ENCODE measurements at places on chromosomes 3 and 15.

- DNase-seq: no peak
These were observed 72.8 kb downstream of the HES1 start for GRCh38 chr3:194208709-194209108.

GRCh38 chr3:110126065-110126464, 788.7 kb upstream of the DPPA4 start:
- no peak for DNase-seq

GRCh38 chr15:71332431-71333004, 217.2 kb downstream of the THSD4 start:
- DNase-seq: no peak

GRCh38 chr3:186097663-186098451, 11.0 kb downstream of the ETV5 start:
- no peak for DNase-seq

DNA sequence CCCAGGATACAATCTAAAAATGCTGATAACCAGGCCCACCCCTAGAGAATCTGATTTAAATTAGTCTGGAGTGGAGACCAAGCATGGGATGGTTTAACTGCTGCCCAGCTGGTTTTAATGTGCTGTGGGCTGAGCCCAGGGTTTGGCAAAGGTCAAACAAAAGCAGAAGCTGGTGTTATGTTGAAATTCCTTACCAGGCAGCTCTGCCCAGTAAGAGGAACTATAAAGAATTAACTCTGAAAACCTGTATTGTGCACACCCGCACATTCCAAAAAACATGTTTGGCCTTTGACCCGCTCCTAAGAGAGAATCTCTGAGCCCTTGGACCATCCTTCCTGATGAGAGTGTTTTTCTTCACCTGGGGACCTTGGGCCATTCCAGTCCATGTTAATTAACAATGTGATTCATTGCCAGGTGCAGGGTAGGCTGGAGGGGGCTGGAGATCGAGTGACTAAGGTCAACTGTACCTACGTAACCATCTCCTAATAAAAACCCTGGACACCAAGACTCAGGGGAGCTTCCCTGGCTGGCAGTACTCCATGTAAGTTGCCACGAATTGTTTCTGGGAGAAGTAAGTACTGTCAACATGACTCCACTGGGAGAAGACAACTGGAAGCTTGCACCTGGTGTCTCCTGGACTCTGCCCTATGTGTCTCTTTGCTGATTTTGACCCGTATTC, 10.9 kb downstream of the CCDC13 start:
- DNase-seq: no peak

DNA sequence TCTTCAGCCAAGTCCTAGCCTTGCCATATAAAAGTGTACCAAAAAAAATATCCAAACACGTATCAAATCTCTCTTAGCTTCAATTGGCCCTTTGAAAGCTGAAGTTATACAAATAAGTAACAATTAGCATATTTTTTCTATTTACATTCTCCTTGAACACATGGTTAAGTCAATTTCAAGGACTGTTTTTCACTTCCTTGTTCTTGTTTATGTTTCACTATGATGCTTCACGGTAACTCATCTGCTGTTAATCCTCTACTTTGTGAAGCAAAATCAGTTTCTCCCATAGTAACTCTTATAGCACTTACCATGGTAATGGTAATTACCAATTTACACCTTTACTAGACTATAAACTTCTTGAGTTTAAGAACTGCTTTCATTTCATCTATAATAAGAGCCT, 10.6 kb upstream of the SPRED1 start:
- DNase-seq: no peak

DNA sequence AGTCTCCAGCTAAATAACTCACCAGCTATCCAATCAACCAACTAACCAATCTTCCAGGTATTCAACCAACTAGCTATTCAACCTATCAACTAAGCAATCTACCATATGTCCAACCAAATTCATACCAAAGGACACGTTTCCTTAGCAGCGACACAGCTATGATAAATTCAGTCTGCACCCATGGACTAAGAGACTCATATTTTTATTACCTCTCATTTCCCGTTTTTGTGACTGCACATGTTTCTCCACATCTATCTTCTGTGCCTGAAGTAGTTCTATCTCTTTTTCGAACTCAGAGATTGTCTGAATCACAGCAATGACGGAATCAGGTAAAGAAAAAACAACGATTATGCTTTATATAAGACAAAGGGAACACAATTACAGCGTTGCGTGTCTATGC, 34.0 kb upstream of the GNB5 start:
- DNase-seq: no peak

GRCh38 chr15:101018450-101018849, 99.3 kb downstream of the LRRK1 start:
- no peak for DNase-seq

DNA sequence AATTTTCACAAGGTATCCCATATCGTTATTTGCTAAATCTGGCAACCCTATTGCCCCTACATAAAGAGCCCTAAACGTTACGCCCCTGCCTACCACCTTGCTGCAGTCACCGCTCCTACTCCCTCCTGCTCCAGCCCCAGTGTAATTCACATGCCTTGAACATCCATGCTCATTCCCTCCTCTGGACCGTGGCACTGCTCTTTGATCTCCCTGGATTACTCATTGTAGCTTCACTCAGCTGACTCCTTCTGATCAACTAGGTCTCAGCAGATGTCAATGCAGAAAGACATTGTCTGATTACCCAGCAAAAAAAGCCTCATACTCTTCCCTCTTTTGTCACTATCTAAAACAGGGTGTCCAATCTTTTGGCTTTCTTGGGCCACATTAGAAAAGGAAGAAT, 40.7 kb upstream of the KBTBD8 start:
- DNase-seq: no peak

DNA sequence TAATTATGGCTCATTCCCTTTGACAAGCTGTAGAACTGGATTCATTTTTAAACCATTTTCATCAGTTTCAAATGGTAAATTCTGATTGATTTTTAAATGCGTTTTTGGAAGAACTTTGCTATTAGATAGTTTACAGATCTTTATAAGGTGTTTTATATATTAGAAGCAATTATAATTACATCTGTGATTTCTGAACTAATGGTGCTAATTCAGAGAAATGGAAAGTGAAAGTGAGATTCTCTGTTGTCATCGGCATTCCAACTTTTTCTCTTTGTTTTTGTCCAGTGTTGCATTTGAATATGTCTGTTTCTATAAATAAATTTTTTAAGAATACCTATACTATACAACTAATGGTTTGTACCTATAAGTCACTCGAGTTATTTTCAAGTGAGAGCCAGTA, 62.7 kb downstream of the PXYLP1 start:
- no peak for DNase-seq

DNA sequence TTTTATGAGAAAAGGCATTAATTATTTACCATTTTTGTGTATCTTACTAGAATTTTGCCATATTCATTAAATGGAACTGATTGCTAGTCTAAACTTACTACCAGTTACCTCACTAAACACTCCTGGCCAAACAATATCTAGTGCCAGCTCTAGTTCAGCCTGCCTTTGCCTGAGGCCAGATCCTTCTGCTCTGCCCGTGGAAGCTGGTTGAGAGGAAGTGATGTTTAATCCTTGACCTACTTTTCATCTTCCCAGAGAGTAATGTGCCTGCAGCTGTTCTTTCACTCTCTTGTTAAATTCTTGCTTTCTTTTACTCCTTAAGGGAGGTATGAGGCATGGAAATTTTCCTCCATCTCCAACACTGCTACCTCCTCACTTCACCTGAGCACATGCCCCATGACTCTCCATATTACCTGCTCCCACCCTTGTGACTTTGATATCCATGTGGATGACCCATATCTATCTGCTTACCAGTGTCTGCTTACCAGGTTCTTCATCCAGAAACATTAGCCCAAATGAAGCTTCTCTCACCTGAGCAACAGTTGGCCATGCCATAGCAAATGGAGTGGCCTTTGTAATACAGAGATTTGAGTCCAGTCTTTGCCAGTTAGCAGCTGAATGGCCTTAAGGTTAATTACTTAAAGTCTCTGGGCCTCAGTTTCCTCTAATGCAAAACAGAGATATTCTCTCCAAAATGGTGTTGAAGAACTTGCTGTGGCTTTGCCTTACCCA, 53.4 kb downstream of the UBE2E1 start:
- no peak for DNase-seq

- no peak for DNase-seq
These were observed 186.1 kb upstream of the CGNL1 start for GRCh38 chr15:57190208-57190607.

- DNase-seq: no peak
These were observed 16.6 kb downstream of the ZIC4 start for GRCh38 chr3:147389717-147390116.

GRCh38 chr3:179991104-179991503, 45.6 kb downstream of the PEX5L start:
- no peak for DNase-seq

GRCh38 chr3:82085851-82086475, 324.5 kb upstream of the GBE1 start:
- DNase-seq: no peak

- no peak for DNase-seq
These were observed 70.4 kb upstream of the PDZRN3 start for GRCh38 chr3:73694983-73695757.

DNA sequence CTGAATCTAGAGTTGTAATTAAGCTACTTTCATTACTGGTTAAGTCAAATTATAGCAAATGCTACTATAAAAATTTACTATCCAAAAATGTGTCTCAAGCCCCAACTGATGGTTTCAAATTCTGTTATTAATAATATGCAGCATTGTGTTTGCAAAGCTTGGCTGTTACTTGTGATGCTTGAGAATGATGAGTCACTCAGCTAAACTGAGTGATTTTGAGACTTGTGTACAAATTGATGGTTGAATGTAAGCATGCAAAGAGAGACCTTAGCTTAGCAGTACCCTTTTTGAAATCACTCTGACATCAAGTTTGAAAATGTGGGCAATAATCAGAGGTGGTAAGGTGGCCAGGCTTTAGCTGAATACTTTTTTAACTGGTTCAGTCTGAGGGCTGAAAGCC, 27.6 kb downstream of the OPA1 start:
- DNase-seq: no peak

- no peak for DNase-seq
These were observed 167.2 kb upstream of the TSC22D2 start for GRCh38 chr3:150240891-150241290.

GRCh38 chr15:57735431-57735830, 28.9 kb downstream of the POLR2M start:
- no peak for DNase-seq

DNA sequence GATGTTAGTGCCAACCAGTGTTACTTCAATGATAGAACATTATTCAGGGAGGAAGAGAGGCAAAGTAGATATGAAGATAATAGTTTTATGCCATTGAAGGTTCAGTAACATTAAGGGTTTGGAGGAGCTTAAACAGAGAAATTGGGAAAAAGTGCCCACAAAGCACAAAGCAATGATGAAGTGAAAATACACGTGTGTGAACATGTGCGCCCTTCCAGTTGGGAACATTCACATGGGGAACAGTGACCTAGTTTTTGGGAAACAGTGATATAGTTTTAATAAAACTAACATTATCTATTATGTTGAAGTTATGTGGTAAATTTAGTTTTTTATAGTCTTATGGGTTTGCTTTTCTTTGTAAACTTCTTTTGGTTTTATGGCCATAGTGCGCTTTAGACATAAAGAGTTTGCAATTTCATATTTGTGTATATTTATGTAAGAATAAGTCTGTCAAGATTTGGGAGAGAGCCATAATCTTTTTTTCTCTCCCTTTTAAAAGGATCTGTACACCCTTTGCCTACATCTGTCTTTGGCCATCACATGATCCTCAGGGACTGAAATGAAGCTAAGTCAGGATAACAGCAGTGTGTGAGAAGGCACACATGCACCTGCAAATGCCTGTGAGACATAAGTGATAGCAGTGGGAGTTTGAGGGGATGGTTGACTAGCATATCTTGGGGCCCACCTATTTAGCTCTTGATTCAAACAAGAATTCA, 450.3 kb upstream of the THRB start:
- DNase-seq: no peak

- no peak for DNase-seq
These were observed 332.7 kb upstream of the ADAMTS9 start for GRCh38 chr3:65020281-65021160.

- no peak for DNase-seq
These were observed 12.4 kb downstream of the GNB4 start for GRCh38 chr3:179438841-179439240.

Data from T-helper 1 cell (primary cell).